Ovary (tissue), 10 donors: ENCODE measurements at places on chromosomes 16 and 17. TPM values are rescaled to one million over a fixed set of nuclear protein-coding genes. Genes with fewer than 3 reads are reported as not detected.
A peak's percentile ranks its signal among the peaks of the same experiment; 100 is the strongest.

ZNF500 gene
- polyA plus RNA-seq, result 22.3 TPM

DNA sequence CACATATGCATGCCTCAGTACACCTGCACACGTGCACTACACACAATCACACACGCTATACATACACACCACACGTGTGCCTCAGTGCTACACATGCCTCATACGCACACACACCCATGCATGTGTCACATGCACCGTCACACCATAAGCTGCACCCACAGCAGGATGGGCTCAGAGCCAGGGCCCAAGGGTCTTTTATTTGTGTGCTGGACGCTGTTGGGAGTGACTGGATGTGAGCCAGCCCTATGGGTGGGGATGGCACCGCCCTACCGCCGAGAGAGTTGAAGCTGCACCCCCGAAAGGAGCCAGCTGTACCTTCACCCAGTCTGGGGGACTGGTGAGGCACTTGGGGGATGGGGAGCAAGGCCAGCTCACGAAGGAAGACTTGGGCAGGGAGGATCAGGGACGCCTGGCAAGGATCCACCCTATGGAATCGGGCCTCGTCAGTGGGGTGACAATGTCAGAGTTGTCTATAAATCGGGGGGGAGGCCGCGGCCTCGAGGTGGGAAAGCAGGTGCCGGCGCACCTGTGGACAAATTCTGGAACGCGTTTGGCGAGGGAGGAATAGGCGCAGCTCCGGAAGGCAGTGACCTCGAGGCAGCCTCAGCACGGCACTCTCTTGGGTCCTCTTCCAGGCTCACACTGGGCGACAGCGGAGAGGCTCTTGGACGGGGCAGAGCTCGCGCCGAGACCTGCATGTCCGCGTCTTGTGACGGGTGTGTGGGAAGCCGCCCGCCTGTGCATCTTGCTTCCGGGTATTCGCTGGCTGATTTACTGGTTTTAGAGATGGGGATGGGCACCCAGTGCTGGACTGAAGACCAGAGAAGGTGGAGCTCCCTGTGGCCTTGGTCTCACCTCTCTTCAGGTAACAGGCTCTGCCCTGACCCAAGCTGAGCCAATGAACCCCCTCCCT, 7.3 kb downstream of the RGS11 start:
- no peak for DNase-seq
- H3K27ac ChIP-seq, result no peak overlapping the region
- H3K36me3 ChIP-seq, result no peaks in the 10 kb centered on the region

DNA sequence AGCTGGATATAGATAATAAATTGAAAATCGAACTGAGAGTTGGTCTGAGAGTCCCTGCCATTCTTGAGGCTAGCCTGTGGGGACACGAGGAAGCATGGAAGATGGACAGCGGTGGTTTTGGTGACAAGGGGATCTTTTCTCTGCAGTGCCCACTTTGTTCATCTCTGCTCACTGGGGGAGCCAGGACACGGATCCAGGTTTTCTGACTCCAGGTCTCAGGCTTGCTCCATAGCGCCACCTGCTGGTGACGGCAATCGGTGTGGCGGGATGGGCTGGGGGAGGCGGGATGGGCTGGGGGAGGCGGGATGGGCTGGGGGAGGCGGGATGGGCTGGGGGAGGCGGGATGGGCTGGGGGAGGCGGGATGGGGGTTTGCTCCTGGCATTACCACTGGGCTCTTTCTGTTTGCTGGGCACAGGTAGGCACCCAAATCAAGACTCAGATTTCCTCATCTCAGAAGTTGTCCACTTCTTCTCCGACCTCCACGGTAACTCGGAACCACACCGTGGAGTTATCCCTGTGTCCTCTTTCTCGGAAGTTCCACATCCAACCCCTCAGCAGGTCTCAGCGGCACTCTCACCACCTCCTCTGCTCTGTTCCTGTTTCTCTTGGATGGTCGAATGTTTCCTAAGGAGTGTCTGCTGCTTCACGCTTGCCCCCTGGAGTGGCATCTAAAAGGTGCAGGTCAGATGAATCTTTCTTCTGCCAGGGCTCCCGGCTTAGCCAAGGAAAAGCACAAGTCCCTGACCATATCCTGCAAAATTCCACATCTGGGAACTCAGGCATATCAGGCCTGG, 142.4 kb downstream of the CYLD start:
- H3K4me1 ChIP-seq, result no peaks in the 10 kb centered on the region
- no peak overlapping the region for H3K4me3 ChIP-seq
- no peaks in the 10 kb centered on the region for H3K27me3 ChIP-seq
- H3K27ac ChIP-seq, result no peak overlapping the region
- DNase-seq, result no peak

- no peak for DNase-seq
- peaks cover 1% of the 10 kb centered on the region for H3K4me1 ChIP-seq
- H3K36me3 ChIP-seq, result no peaks in the 10 kb centered on the region
- no peaks in the 10 kb centered on the region for H3K27me3 ChIP-seq
- H3K4me3 ChIP-seq, result no peak within 1 kb of the TSS
Observed at GRCh38 chr16:3654249-3654991, at the start of gene DNASE1. Gene DNASE1 (plus strand): TSS chr16:3654691. CDS start chr16:3655374, 683 bp downstream.

DNA sequence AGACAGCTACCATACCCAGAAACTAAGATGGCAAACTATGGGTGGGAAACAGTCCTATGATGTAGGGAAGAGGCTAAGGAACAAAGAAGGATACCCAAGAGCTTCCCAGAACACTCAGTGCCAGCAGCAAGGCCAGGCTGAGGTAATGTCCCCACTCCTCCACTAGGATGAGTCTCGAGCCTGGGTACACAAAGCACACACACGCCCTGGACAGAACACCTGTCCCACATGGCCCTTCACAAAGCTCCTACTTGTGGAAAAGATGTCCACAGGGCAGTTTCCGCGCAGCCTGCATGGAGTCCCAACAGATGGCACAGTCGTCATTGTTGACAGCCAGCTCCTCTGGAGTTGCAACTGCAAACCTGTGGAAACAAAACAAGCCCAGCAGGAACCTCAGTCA, 23.9 kb downstream of the AMFR start:
- DNase-seq, result no peak
- no peak overlapping the region for H3K4me3 ChIP-seq
- H3K27me3 ChIP-seq, result no peaks in the 10 kb centered on the region
- no peak overlapping the region for H3K27ac ChIP-seq
- no peaks in the 10 kb centered on the region for H3K36me3 ChIP-seq
- no peaks in the 10 kb centered on the region for H3K4me1 ChIP-seq

DNA sequence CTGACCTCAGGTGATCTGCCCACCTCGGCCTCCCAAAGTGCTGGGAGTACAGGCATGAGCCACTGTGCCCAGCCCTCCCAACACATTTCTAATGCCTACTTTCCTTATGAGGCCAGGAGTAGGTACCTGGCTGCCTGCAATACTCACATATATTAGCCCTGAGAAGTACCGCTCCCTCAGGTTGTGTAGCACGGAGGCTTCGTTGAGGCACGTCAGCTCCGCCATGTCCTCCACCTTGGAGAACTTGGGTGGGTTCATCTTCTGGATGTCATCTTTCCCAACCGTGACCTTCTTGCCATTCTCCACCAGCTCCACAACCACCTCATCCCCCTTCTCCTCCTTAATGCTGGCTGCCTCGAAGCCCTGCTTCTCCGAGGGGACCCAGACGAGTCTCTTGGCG, 19.1 kb downstream of the MYH11 start:
- DNase-seq, result no peak
- H3K27me3 ChIP-seq, result no peaks in the 10 kb centered on the region
- H3K4me3 ChIP-seq, result no peak overlapping the region
- H3K4me1 ChIP-seq, result peaks cover 1% of the 10 kb centered on the region

OTOP2 gene
- not detected for polyA plus RNA-seq

DRG2 gene
- 18.1 TPM for polyA plus RNA-seq

SHCBP1 gene
- 0.46 TPM for polyA plus RNA-seq

GRCh38 chr17:43018932-43019331, 3.3 kb downstream of the VAT1 start:
- H3K4me1 ChIP-seq, result peaks cover 14% of the 10 kb centered on the region
- no peak overlapping the region for H3K4me3 ChIP-seq
- no peak for DNase-seq
- no peaks in the 10 kb centered on the region for H3K27me3 ChIP-seq
- no peaks in the 10 kb centered on the region for H3K36me3 ChIP-seq

- no peak overlapping the region for H3K27ac ChIP-seq
- H3K36me3 ChIP-seq, result no peaks in the 10 kb centered on the region
- H3K4me1 ChIP-seq, result no peaks in the 10 kb centered on the region
- no peak for DNase-seq
- no peaks in the 10 kb centered on the region for H3K27me3 ChIP-seq
Observed at GRCh38 chr17:37710344-37710886, 34.4 kb downstream of the HNF1B start.

DNA sequence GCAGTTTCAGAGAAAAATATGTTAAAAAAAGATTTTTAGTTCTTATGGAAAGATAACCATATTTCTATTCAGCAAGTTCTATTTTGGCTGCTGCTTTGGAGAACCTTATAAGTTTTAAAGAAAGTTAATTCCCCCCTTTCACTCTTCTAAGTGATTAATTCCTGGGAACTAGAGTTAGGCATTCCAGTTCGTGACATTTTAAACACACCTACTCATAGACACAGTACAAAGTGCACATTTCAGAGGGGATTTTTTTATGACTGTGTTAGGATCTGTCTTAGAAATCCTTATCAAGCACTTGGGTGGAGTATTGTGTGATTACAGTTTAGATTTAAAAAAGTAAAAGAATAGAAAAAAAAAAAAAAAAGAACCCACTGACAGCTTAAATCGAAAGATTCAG, 3.5 kb upstream of the CDH11 start:
- no peaks in the 10 kb centered on the region for H3K36me3 ChIP-seq
- no peaks in the 10 kb centered on the region for H3K27me3 ChIP-seq
- no peaks in the 10 kb centered on the region for H3K4me1 ChIP-seq
- H3K27ac ChIP-seq, result peak overlapping the region; percentile 50
- H3K4me3 ChIP-seq, result no peak overlapping the region

GRCh38 chr16:22670044-22670536, 143.9 kb upstream of the HS3ST2 start:
- no peak for DNase-seq
- H3K4me1 ChIP-seq, result peaks cover 1% of the 10 kb centered on the region
- H3K27ac ChIP-seq, result no peak overlapping the region
- no peaks in the 10 kb centered on the region for H3K27me3 ChIP-seq
- no peaks in the 10 kb centered on the region for H3K36me3 ChIP-seq

BIRC5 gene
- 0.73 TPM for polyA plus RNA-seq

CCT6B gene
- 1.7 TPM for polyA plus RNA-seq

GRCh38 chr17:1714427-1714979, 4.3 kb upstream of the TLCD2 start:
- H3K36me3 ChIP-seq, result no peaks in the 10 kb centered on the region
- peak overlapping the region; percentile 95 for H3K27ac ChIP-seq
- H3K27me3 ChIP-seq, result no peaks in the 10 kb centered on the region
- peak; percentile 99 for DNase-seq
- peaks cover 19% of the 10 kb centered on the region for H3K4me1 ChIP-seq
- peak overlapping the region; percentile 73 for H3K4me3 ChIP-seq

LDHD gene
- 21.7 TPM for polyA plus RNA-seq

DNA sequence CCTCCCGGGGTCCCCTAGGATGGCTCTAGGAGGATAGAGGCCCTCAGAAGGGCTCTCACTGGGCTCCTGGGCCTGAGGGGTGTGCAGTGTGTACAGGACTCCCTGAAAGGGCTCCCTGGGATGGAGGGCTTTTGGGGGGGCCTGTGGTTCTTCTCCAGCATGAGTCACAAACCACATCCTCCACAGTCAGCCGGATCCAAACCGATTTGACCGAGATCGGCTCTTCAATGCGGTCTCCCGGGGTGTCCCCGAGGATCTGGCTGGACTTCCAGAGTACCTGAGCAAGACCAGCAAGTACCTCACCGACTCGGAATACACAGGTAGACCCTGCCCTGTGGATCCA, 4.5 kb downstream of the TRPV2 start:
- H3K27ac ChIP-seq, result no peak overlapping the region
- no peak for DNase-seq
- no peaks in the 10 kb centered on the region for H3K36me3 ChIP-seq
- H3K4me3 ChIP-seq, result no peak overlapping the region
- peaks cover 5% of the 10 kb centered on the region for H3K4me1 ChIP-seq

DNA sequence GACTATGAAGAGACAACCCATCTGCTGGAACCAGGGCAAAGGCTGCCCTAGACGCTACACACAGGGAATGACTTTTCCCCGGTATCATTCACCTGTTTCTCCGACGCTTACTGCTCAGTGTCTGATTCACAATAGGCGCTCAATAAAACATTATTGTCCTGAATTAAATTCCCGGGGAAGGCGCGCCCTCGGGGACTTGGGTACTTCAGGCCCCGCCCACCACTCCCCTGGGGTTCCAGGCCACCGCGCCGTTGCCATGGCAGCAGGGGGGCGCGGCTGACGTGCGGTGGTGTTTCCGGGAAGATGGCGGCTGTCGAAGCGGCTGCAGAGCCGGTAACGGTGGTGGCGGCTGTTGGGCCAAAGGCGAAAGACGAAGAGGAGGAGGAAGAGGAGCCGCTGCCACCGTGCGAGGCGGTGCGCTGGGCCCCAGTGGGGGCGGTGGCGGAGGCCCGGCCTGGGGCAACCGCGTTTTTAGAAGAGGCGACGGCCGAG, at the start of gene RUNDC1:
Gene RUNDC1 (plus strand): TSS at position 292 of the 492 bp plus-strand sequence. CDS start 12 bp downstream, at position 304.
- no peaks in the 10 kb centered on the region for H3K36me3 ChIP-seq
- peak within 1 kb of the TSS; percentile 79 for H3K4me3 ChIP-seq
- peaks cover 7% of the 10 kb centered on the region for H3K4me1 ChIP-seq
- H3K27me3 ChIP-seq, result no peaks in the 10 kb centered on the region

GRCh38 chr16:54505549-54506213, 219.1 kb upstream of the IRX3 start:
- H3K4me3 ChIP-seq, result no peak overlapping the region
- H3K4me1 ChIP-seq, result peaks cover 7% of the 10 kb centered on the region
- no peaks in the 10 kb centered on the region for H3K36me3 ChIP-seq

DNA sequence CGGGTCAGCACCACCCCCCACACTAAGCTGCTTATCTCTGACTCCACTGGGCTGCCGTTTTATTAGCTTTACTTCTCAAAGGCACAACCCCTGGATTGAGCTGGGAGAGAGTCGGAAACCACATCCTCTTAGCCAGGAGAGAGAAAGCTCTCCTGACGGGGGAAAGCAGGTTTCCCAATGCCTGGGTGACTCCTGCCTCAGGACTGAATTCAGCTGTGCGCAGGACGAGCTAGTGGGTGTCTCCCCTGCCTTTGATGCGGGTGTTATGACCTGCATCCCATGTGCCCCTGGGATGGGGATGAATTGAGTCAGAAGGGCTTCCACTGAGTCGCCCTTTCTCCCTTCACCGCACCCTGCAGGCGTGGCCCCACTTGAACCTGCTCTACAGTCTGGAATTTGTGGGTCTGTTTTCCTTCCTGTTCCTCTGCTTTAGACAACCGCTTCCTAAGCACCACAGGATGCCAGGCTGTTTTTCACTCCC, 819.2 kb upstream of the EEF2KMT start:
- H3K36me3 ChIP-seq, result no peaks in the 10 kb centered on the region
- DNase-seq, result no peak
- no peak overlapping the region for H3K27ac ChIP-seq
- no peaks in the 10 kb centered on the region for H3K27me3 ChIP-seq
- no peaks in the 10 kb centered on the region for H3K4me1 ChIP-seq
- H3K4me3 ChIP-seq, result no peak overlapping the region

- no peak overlapping the region for H3K27ac ChIP-seq
- no peaks in the 10 kb centered on the region for H3K27me3 ChIP-seq
- no peaks in the 10 kb centered on the region for H3K4me1 ChIP-seq
- DNase-seq, result no peak
Observed at GRCh38 chr17:14316126-14316832, 15.4 kb downstream of the HS3ST3B1 start.

- no peaks in the 10 kb centered on the region for H3K36me3 ChIP-seq
- no peaks in the 10 kb centered on the region for H3K4me1 ChIP-seq
- H3K4me3 ChIP-seq, result no peak overlapping the region
- H3K27me3 ChIP-seq, result no peaks in the 10 kb centered on the region
Observed at GRCh38 chr16:73298562-73298961, 250.6 kb upstream of the ZFHX3 start.
